ENCODE measurements at places on chromosomes 6 and 20. TPM values are rescaled to one million over a fixed set of nuclear protein-coding genes. Genes with fewer than 3 reads are reported as not detected.

Gene TMEM74B
- not detected for total RNA-seq

Gene DEFB132
- not detected for total RNA-seq

Gene PBOV1
- total RNA-seq = not detected

Gene GUCA1A
- total RNA-seq = not detected

Gene GPRC6A
- total RNA-seq = not detected

Gene ZKSCAN4
- 4.2 TPM for total RNA-seq

Gene BTBD3
- total RNA-seq = 33.8 TPM

Gene MOCS1
- total RNA-seq = 10.2 TPM

Gene TP53INP2
- total RNA-seq = 2.4 TPM

Gene C4B
- total RNA-seq = 6.4 TPM

Gene VNN1
- total RNA-seq = not detected

Gene KCNS1
- total RNA-seq = 0.11 TPM

Gene TXLNB
- total RNA-seq = 0.13 TPM

Gene CABLES2
- 3.0 TPM for total RNA-seq

Gene TGM3
- total RNA-seq = not detected

All from GM23248 (cell line).